ENCODE measurements at places on chromosomes 12 and 14.

DNA sequence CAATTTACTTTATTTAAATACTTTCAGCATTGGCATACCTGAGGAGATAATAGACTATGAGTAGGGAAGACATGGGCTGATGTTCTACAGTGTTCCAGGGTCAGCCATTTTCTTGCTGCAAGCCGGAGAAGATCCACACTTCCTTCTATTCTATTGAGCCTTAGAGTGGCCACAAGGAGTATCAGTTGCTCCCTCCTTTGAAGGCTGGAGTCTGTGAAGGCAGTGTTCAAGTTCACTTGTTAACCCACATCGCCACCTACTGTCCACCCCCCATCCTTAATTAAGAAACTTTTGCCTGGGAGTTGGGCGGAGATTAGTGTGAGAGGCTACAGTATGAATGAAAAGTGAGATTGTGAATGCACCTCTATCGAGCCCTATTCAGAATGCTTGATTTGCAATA, 666.6 kb downstream of the NRXN3 start:
- DNase-seq = no peak

GRCh38 chr12:15230751-15231150, 9.5 kb upstream of the RERG start:
- no peak for DNase-seq

DNA sequence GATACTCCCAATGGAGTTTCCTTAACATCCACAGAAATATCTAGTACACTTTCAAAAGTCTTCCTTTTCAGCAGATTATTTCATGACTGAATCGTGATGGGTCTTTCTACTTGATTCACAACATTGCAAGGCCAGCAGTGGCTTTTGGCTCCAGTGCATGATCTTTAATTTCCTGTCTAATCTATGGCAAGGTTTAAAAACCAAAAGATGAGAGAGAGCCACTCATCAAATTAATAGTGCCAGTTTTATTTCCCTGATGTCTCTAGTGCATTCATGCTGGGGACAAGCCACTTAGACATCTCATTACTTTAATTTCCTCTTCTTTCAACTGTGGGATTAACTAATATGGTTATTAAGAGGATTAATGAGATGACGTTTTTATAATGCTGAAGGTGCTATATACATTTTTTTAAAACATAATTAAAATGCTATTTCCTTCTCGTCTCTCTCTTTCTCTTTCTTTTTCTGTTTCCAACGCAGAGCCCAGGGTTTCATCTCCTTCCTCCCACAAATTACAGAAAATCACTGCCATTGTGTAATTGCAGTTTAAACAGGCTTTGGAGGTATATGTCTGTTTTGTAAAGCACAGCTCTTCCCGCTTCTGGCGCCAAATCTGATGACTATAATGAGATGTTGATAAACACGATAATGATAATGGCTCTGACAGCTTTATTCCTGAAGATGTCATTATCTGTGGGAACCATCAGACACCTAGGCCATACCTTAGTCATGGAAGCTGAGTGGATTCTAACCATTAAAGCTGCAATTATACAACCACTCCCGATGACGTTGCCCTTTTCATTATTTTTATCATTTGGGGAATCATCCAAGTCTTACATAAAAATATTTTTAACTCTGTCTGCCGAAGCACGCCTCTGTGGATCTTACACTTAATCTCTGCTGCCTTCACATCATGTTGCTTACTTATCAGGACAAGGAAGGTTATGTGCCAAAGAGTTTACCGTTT, 103.1 kb upstream of the PPM1H start:
- DNase-seq = no peak

GRCh38 chr14:50529288-50530179, 2.8 kb downstream of the MAP4K5 start:
- DNase-seq = no peak

GRCh38 chr12:115820656-115821055, 456.8 kb downstream of the MED13L start:
- no peak for DNase-seq

DNA sequence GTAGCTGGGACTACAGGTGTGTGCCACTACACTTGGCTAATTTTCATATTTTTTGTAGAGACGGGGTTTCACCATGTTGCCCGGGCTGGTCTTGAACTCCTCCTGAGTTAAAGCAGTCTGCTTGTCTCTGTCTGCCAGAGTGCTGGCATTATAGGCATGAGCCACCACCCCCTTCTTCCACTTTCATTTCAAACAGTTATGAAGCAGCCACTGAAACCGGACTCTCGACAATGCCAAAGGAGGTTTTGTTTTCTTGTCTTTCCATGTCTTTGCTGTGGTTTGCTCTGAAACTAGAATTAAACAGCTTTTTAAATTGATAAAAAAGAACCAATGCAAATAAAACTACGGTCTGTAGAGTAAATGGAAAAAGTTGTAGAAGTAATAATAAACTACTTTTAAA, 30.4 kb downstream of the RAP1B start:
- peak; percentile 20 for DNase-seq

DNA sequence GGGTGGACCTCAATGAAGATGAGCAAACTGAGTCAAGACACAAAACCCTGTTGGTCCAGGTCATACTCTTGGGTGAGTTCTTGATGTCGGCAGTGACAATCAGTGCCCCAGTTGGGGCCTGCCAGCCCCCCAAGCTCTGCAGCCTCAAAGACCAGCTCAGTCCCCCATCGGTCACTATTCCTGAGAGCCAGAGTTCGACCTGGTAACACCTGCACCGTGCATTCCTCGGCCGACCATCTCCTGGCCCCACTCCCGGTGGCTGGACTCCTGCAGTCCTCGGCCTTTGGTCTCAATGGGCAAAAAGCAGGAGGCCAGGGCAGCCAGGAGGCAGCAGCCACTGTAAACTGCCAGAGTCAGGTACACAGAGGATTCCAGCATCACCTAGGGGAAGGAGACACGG, 32.5 kb downstream of the DAO start:
- no peak for DNase-seq

DNA sequence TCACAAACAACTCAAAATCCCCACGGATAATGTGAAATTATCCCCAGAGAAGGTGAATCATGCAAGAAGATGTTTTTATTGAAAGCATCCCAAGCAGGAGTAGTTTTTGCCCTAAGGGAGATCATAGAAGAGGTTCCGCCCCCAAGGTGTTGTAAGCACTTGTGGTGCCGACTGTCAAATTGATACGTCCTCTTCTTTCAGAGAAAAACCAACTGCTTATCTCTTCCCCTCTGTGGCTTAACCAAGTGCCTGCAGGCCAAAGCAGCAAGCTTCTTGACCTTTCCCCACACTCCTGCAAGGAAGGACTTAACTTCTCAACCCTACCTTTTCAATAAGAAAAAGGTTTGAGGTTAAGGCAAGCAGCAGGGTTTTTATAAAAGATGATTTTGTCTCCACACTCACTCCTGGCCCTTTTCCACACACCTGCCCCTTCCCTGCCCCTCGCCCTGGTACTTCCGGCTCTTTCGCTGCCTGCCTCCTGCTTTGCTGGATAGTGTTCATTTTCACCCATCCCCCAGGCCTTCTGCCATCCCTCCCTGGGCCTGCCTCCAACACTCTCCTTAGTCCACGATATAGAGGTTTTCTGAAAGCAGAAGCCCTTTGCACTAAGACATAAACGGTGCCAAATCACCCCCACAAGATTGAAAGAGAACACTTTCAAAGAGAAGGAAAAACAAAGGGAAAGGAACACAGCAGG, 114.5 kb downstream of the EGLN3 start:
- no peak for DNase-seq

- no peak for DNase-seq
Measured at GRCh38 chr12:62272936-62273552, 12.8 kb downstream of the USP15 start.

DNA sequence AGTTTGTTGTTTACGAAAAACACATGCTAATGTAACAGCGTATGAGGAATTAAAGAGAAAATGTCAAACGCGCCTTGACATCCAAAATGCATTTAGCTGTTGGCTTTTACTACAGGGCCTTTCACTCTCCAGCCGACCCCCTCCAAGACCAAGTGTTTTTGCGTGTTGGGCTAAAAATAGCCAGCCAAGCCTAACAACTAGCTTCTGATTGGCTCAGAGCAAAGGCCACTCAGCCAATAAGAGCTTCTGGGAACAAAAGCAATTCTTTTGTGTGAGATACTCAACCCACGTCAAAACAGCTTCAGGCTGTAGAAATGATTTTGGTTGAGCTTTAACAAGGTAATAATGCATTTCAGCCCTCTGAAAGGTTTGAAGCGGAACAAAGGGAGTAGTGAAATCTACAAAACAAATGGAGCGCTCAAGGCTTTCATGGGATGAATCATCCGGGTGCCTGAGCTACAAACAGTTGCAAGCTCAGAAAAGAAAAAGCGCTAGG, 198.7 kb upstream of the DCN start:
- no peak for DNase-seq

- DNase-seq = no peak
Measured at GRCh38 chr12:76108356-76108755, 23.9 kb upstream of the NAP1L1 start.

DNA sequence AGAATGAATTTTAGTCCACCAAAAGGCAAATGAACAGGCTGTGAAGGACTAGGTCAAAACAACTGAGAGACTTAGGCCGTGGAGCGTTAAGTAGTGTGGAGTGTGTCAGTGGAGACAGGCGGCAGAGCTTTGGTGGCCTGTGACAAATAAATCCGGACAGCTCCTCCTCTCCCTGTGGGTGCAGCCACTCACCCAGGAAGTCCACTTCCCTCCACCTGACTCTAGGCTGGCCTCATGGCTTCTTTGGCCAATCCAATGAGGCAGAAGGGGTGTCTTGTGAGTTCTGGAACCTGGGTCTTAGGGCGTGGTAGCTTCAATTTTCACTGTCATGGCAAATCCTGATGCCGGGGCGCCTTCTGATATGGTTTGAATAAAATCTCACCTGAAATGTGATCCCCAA, 180.9 kb upstream of the C14orf180 start:
- no peak for DNase-seq

DNA sequence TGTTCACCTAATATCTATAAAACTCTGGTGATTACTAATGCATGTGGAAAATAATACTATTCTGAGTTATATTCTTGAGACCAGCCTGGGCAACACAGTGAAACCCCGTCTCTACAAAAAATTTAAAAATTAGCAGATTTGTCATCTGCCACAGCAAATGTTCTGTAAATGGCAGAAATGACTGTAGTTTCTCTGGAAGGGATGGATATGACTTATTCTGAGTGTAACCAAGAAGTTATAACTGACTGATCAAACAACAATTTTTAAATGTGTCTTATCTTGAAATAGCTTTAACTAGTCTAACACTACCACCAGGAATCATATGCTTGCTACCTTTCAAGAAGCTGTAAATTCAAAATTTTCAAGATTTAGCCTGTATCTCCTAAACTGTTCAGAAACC, 88.7 kb downstream of the PLBD1 start:
- DNase-seq = no peak

GRCh38 chr14:104048758-104049507, 36.6 kb upstream of the ASPG start:
- DNase-seq = no peak

DNA sequence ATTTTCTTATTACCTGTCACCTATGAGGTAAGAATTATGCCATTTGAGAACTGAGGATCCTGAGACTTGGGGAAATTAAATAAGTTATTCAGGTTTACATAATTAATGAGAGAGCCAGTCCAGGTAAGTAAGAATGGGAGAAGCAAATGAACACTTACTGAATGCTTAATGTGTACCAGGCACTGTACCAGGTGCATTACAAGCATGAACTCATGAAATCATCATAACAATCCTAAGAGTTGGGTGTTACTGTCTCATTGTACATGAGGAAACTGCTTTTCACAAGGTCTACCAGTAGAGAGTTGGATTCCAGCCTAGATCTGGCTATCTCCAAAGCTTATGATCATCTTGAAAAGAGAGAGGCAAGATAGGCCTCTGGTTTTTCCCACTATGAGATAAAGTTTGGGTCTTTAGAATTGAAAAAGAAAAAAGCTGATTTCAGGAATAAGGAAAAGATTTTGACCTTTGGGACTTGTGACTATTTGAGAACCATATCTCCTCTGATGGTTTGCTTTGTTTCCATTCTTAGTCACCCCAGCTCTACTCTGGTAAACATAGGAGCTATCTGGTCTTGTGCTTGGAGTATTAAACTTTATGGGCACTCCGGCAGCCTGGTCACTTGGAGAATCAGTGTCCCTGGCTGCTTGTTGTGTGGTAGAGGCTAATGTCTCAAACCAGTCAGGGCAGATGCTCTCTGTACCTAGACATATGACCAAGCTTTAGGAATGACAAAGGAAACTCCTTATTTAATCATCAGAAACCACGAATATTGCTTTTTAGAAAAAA, 48.0 kb downstream of the PTHLH start:
- no peak for DNase-seq

DNA sequence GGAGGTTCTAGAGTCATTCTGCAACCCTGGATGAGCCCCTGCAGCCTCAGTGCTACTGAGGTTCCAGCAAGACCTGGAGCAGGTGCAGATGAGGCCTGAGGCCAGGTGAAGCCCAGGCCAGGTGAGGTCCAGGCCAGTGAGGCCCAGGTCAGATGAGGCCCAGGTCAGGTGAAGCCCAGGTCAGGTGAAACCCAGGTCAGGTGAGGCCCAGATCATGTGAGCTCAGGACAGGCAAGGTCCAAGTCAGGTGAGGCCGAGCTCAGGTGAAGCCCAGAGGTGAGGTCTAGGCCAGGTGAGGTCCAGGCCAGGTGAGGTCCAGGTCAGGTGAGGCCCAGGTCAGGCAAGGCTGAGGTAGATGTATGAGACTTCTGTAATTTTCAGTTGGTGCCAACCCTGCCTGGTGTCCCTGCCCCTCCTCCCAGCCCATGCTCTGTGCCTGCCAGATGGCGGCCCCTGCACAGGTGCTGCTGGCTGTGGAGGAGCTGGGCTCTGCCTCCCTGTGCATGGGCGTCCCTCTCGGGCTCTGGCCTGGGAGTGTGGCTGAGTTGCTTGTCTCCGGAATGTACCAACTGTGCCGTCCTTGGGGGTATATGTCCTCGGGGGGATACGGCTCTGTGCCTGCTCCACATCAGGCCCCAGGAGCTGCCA, 388.5 kb downstream of the TMEM121 start:
- no peak for DNase-seq

DNA sequence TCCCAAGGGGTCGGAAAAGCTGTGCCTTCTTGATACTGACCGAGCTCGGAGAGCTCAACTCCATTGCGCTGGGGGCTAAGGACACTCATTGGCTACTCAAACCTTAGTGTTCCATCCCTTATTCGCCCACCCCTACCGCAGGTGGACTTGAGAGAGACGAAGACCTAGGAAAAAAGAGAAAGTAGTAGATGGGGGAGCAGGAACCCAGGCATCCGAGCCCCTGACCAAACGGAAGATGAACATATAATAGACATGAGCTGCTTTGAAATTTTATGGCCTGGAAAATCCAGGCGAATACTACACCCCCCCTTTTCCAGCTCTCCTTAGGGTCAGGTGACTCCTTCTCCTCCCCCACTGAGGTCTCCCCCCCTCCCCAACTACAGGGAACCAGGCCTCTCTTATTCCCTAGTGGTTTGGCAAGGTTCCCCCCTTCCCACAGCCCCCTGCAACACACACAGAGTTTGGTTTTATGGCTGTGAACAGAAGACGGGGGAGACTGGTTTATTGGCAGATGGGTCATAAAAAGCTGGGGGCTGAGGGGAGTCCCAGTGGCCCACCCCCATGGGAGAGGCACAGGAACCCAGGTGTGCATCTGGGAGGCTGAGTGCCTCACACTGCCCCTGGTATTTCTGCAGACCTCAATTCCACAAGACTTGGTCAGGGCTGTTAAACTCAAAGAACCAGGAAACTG, 1.6 kb downstream of the GDF11 start:
- DNase-seq = no peak

Measured in GM18507 (cell line).